WTC11 (cell line): ENCODE measurements at places on chromosomes 4 and X. TPM values are rescaled to one million over a fixed set of nuclear protein-coding genes. Genes with fewer than 3 reads are reported as not detected.

ALAS2 gene
- total RNA-seq = 0.30 to 0.35 TPM in 2 of 3 replicates, not detected in the other

DNA sequence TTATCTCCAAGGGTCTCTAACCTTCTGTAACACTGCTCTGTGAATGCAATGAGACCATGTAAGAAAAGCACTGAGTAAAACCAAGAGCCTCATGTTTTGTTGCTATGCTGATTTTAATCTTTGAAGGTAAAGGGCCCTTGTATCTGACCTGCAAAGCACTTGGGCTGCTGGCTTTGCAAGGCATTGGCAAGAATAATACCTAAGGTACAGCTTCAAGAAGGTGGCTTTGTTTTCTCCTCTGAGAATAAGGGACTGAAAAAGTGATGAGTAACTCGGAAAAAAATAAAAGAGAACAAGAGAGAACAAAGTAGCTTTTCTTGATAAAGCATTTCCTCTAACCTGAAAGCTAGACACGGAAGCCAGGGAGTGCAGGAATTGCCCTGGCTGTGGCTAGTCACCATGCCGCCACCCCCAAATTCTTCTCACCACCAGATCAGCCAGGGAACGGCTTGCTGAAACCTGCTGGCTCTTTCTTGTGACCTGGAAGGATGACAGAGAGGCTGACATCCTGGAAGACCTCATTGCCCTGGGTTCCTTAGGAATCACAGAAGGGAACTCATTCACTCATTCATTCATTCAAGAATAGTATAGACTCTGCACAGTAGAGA, 41.8 kb upstream of the HS3ST1 start:
- DNase-seq = no peak

DNA sequence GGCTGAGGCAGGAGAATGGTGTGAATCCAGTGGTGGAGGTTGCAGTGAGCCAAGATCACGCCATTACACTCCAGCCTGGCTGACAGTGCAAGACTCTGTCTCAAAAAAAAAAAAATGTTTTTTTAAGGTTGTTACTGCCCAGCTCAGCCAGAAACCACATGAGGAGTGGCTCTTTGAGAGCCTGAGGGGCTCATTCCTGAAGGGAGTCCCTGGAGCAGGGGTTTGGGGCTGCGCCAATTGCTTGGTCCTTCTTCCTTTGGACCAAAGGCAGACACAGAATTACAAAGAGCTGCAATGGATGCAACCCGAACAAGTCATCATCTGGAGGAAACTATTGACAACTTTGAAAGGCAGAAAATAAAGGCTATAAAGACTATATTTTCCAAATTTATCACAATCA, 60.6 kb upstream of the WWC2 start:
- DNase-seq = no peak

DNA sequence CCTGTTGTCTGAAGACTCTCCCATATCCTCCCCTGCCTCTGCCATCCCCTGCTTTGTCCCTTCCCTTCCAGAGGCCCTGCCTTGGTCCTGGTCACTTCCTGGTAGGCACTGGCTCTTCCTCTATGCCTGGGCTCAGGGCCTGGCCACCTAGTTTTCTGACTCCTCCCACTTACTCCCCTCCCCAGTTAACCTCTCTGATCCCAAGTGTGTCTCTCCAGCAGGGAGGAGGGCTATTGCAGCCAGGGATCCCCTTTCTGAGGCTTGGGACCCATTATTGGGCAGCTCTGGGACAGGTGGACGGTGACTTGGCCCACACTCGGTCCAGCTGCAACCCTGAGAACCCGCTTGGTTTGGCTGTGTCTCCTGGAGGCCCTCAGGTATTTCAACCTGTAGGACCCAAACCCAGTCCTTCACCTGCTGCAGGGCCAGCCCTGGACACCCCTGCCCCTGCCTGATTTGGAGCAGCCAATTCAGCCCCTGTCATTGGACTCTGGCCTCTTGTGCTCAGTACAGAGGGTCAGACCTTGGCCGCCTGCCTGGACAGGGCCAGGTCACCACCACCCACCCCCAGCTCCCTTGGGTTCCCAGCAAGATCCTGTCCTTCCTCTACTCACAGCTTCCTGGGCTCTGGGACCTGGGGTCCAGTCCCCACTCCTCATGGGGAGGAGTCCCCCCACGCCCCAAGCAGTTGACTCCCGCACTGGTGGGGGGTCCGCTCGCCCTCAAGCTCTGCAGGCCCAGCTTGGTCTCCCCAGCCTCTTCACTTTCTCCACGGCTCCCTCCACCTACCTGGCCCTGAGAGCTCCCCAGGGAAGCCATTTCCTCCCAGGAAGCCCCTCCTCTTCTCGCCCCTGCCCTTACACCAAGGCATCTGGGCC, 1.1 kb upstream of the SH3BP2 start:
- no peak for DNase-seq

DNA sequence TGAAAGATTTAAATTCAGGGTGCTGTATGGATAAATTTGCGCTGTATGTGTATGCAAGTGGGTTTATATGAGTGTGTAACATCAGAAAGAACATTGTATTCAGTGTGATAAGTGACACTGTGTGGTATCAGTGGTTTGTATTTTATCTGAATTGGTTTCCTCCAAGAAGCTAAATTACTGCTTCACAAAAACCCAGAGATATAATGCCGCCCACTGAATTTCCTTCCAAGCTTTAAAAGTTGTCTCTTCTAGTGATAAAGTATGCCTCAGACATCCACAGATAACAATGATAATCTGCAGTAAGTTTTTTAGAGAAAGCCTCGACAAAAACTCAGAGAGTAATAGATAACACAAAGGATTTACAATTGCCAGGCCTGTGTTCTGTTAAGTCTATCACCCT, 710.6 kb upstream of the HS3ST1 start:
- no peak for DNase-seq

GRCh38 chr4:100190643-100191600, 654 bp upstream of the DDIT4L start:
- no peak for DNase-seq

DNA sequence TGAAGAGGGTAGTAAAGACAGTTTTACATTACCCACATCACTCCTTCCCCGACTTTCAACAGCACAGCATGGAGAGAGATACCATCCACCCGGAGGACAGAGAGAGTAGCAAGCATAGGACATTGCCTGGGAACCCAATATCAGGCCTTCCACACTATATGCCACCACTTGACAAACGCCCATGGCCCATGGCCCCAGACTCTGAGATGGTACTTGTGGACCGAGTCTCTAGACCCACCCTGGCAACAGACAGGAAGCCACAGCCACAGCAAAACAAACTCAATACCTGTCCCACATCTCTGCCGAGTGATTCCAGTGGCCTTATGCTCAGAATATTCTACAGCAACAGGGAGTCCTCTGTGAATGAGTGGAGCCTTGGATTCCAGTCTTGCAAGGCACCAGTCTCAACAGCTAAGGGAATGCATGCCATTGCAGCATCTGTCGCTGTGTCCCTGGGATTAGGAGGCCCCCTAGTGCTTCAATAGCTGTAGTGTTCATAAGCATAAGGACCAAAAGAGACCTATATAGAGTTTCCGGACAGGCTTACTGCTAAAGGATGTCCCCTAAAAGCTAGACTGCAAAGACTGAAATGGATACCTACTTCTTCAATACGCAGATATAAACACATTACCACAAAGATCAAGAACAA, 14.7 kb upstream of the CT55 start:
- DNase-seq = peak; percentile 32

DNA sequence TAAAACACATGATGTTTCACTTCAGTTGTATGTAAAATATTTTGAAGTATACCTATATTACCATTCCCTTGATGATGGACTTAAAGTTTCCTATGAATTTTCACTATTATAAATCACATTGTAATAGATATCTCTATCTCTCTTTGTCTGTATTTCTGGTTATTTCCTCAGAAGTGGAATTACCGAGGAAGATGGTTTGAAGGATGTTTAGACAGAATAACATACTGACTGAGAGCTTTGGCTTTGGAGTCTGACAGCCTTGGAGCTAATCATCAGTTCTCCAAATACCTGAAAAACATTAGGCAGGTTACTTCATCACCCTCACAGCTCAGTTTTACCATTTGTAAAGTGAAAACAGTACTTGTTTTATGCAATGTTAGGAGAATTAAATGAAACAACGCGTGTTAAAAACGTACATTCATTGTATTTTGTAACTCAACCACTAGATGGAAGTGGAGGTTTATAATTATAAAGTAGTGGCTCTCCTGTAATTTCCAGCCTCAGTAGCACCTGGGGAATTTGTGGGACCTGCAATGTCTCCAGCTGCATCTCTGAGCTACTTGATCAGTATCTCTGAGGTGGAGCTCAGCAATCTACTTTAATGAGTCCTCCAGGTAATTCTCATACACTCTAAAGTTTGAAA, 14.3 kb downstream of the JCHAIN start:
- no peak for DNase-seq

- peak; percentile 41 for DNase-seq
Observed at GRCh38 chrX:111447298-111447697, 35.3 kb upstream of the DCX start.
